Breast epithelium (tissue), 4 donors: ENCODE measurements at places on chromosomes 7 and 10. TPM values are rescaled to one million over a fixed set of nuclear protein-coding genes. Genes with fewer than 3 reads are reported as not detected.

The PODXL gene
- 20.3 TPM for total RNA-seq

The BEND7 gene
- total RNA-seq, result 9.9 TPM

The ZNF727 gene
- 2.9 TPM for total RNA-seq

The ECHDC3 gene
- total RNA-seq, result 132 TPM

The FAM25A gene
- not detected for total RNA-seq

The GIMAP7 gene
- 9.4 TPM for total RNA-seq

The KIAA1549 gene
- 3.9 TPM for total RNA-seq

- no peak overlapping the region for H3K4me3 ChIP-seq
- DNase-seq, result no peak
- H3K27me3 ChIP-seq, result no peaks in the 10 kb centered on the region
- no peaks in the 10 kb centered on the region for H3K4me1 ChIP-seq
Measured at GRCh38 chr7:41333511-41333910, 369.4 kb downstream of the INHBA start.

DNA sequence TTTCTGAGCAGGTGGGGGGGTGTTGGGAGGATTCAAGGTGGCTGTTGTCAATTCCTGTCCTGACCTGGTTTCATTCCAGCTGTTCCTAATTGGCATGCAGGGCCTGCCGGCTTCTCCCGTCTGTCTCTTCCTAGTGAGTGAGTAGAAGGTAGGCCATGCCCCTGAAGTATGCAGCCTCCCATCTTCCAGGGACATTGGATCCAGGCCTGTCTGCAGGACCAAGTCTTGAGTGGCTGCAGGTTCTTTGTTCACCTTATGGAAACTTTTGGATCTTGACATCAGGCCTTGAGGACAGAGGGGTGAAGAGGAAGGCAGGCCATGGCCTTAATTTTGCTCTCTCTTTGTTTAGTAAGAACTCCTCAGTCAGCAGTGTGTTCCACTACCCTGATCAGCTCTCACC lies 131.8 kb downstream of the SH2D4B start:
- no peak overlapping the region for H3K27ac ChIP-seq
- H3K4me1 ChIP-seq, result no peaks in the 10 kb centered on the region
- no peak for DNase-seq
- H3K27me3 ChIP-seq, result no peaks in the 10 kb centered on the region

DNA sequence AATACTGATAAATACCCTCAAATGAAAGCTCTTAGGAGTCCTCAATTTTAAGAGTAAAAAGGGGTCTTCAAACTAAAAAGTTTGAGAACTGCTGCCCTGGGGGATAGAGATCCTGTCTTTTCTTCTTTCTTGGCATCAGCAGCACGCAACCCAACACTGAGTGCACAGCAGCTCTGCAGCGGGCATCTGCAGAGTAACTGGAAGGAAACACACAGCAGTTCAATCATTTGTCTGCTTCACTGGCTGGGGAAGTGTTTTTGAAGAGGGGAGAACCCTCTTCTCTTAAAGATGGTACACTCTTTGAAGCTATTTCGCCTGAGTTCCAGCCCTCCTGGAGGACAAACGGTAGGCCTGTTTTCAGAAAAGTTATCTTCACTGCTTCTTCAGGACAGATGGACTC lies 193.6 kb downstream of the FGFR2 start:
- H3K4me3 ChIP-seq, result no peak overlapping the region
- H3K4me1 ChIP-seq, result no peaks in the 10 kb centered on the region
- H3K36me3 ChIP-seq, result no peaks in the 10 kb centered on the region
- H3K27me3 ChIP-seq, result no peaks in the 10 kb centered on the region
- no peak overlapping the region for H3K27ac ChIP-seq

- H3K4me3 ChIP-seq, result no peak overlapping the region
- H3K36me3 ChIP-seq, result no peaks in the 10 kb centered on the region
- DNase-seq, result no peak
- H3K27ac ChIP-seq, result no peak overlapping the region
- H3K27me3 ChIP-seq, result no peaks in the 10 kb centered on the region
Measured at GRCh38 chr10:44902941-44903545, 8.1 kb upstream of the TMEM72 start.

- H3K27ac ChIP-seq, result no peak overlapping the region
- DNase-seq, result no peak
- no peaks in the 10 kb centered on the region for H3K36me3 ChIP-seq
- H3K27me3 ChIP-seq, result no peaks in the 10 kb centered on the region
- H3K4me3 ChIP-seq, result no peak overlapping the region
Measured at GRCh38 chr10:95790982-95791381, 35.0 kb downstream of the ENTPD1 start.

DNA sequence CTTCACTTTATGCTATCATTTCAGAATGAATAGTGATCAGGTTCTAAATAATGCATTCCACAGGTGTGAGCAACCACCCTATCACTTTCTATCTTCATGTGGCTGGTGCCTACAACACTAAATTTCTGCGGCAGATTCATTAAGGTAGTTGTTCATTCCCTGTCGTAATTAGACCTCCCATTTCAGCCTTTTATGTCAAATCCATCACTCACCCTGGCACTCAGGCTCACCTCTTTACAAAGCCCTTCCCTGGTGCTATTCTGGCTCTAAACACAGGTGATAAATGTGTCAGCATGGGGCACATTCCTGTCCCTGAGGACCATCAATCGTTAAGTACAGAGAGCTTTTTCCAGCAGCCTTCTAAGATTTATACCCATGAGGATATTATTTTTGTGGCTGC lies 300.0 kb upstream of the C7orf33 start:
- no peak overlapping the region for H3K4me3 ChIP-seq
- H3K4me1 ChIP-seq, result no peaks in the 10 kb centered on the region
- no peaks in the 10 kb centered on the region for H3K36me3 ChIP-seq
- no peaks in the 10 kb centered on the region for H3K27me3 ChIP-seq
- no peak overlapping the region for H3K27ac ChIP-seq

- H3K4me1 ChIP-seq, result no peaks in the 10 kb centered on the region
- no peaks in the 10 kb centered on the region for H3K36me3 ChIP-seq
- no peak overlapping the region for H3K4me3 ChIP-seq
- H3K27ac ChIP-seq, result no peak overlapping the region
- no peak for DNase-seq
- H3K27me3 ChIP-seq, result no peaks in the 10 kb centered on the region
Measured at GRCh38 chr10:87635498-87636312, 24.0 kb upstream of the PAPSS2 start.
